Renal pelvis (tissue), 12 donors: ENCODE measurements at places on chromosomes 1 and 21. TPM values are rescaled to one million over a fixed set of nuclear protein-coding genes. Genes with fewer than 3 reads are reported as not detected.

DNA sequence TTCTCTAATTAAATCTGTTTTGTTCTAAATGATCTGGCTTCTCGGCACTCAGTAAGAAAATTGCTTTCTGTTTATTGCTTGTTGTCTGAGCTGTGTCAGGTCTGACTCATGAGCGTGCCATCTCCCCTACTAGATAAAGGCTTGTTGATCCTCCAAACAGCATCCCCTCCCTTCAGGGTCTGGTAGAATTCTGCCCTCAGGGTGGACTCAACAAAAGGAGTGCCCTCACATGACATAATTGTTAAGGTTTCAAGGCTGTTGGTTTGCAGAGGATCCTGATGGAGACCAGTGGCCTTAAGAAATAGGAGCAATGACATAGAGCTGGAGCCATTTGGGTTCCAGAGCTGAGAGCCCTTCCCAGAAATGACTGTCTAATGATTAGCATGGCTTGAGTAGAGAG is 36.0 kb upstream of the ATP2B4 start:
- no peak for DNase-seq

DNA sequence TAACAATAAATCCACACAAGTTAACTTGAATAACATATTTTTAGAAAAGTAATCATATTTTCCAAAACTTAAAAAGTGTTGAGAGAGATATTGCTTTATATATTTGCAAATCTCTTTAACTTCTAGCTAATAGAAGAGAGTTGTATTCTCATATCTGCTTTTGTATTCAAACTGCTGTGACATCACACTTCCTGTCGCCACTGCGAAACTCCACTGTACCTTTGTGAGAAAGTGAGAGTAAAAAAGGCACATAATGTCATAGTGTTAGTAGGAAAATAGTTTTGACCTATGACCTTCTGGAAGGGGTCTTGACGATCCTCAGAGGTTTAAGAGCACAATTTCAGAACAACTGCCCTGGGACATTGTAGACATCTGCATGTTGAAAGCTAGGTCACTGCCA is 21.6 kb downstream of the AK5 start:
- DNase-seq = no peak

- no peak for DNase-seq
Measured at GRCh38 chr1:8712413-8713231, 104.8 kb downstream of the RERE start.

SLC5A9 gene
- 26.2 TPM for polyA plus RNA-seq

DNA sequence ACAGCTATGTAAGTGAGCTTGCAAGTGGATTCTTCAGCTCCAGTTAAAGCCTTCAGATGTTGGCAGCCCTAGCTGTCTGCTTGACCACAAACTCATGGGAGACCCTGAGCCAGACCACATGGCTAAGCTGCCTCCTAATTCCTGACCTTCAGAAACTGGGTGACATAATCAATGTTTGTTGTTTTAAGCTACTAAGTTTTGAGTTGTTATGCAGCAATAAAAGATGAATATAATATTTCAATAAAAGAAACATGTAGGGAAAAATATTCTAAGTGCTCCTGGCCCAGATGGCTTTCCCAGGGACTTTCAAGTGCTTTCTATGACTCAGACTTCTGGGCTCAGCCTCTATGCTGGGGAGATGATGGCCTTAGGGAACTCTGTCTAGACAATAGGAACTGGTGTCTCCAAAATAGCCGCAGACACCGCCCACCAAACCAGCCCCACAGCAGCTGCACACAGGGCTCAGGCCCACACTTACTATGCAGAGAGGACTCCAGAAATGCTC is 20.3 kb upstream of the AZIN2 start:
- no peak for DNase-seq

DNA sequence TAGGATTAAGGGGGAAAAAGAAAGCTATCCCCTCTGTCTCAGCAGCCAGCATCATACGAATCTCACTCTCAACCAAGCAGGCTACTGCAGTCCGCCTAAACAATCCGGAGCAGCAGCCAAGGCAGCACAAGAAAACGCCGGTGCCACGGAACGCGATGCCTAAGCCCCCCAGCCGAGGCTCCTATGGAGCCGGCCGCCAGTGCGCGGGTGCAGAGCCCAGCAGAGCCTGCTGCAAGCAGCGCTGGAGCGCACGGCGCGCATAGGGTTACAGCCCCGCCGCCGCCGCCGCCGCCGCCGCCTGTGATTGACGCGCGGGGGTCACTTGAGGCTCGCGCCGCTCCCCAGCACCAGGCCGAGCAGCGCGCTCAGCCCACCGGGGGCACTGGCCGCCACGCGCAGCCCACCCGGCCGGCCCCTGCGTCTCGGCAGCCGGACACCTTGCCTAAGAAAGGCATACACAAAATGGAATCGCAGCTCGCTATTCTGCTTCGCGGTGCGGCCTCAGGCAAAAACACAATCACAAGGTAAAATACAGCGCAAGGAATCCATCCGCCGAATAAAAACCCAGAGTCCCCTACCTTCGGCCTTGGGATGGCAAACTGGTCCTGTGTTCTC is 780 bp downstream of the HIVEP3 start:
- DNase-seq = peak; percentile 52

- DNase-seq = no peak
Measured at GRCh38 chr1:73673971-73674370, 524.0 kb downstream of the LRRIQ3 start.

DNA sequence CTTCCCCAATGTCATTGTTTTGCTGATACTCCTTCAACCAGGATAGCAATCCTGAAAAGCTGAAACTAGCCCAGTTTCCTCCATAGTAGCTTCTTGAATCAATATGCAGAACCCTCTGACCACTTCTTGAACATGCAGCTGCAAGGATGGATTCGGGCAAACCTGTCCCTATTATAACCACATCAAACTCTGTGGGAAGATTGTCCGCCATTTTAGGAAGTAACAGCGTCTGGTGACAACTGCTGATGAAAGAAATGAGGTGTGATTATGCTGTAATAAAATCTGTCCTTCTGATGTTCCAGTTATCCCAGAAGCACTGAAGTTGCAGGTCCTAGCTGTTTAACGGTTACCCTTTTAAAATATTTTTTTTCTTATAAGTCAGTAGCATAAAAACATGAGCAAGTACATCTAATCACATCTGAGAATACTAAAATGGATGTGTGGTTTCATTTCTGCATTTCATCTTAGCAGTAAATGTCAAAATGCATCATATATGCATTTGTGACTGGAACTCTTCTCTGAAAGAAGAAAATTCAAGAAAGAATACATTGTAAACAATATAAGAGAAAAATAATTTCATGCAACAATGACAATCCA is 4.5 kb downstream of the CHML start:
- DNase-seq = no peak

- DNase-seq = no peak
Measured at GRCh38 chr1:239997515-239998311, 94.0 kb upstream of the FMN2 start.

GRCh38 chr1:6603915-6604558 is 1.4 kb upstream of the KLHL21 start:
- peak; percentile 76 for DNase-seq

- no peak for DNase-seq
Measured at GRCh38 chr21:39220150-39220549, 36.9 kb upstream of the PSMG1 start.

- DNase-seq = no peak
Measured at GRCh38 chr1:211968200-211968834, 67.0 kb downstream of the INTS7 start.

DNA sequence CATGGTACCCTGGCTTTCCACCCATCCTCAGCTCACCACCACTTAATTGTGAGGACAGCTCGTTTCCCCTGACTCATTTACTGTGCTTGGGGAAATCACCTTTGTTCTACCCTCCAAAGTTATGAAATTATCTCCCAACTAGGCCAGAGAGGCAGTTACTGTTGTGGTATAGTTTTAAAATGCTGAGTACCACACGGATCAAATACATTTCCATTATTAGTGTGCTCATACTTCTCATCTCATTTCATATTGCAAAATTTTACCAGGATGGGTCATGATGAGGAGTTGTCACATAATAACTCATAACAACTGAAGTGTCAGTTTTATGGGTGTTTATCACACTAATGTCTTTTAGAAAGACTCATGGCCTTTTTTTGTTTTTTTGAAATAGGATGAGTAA is 9.2 kb upstream of the OR2B11 start:
- DNase-seq = no peak

- DNase-seq = no peak
Measured at GRCh38 chr1:232398823-232399222, 231.1 kb downstream of the SIPA1L2 start.

- DNase-seq = no peak
Measured at GRCh38 chr21:27068811-27069210, 101.9 kb upstream of the ADAMTS5 start.
